ENCODE measurements at places on chromosomes 2 and 18.

DNA sequence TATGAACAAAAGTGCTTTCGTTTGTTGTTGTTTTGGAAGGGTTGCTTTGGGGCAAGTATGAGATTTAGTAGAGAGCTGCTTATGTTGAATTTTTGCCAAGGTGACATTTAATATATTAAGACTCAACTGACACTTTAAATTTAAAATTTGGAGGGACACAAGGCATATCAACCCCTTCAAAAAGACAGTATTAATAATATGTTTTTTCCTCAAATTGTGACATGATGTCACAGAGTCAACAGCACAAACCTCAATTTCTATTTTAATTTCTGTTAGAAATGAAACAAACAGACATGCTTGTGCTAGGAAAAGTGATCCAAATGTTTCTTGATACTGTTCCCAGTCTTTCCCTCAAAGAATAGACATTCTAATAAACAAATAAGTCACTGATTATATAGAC is 218.9 kb downstream of the CYRIA start:
- no peak for DNase-seq

- no peak for DNase-seq
These were observed 1202.8 kb upstream of the ACVR2A start for GRCh38 chr2:146642066-146642465.

GRCh38 chr2:178761759-178762371 is 45.4 kb downstream of the TTN start:
- peak; percentile 41 for DNase-seq

GRCh38 chr2:54801352-54801751 is 77.9 kb downstream of the EML6 start:
- no peak for DNase-seq

DNA sequence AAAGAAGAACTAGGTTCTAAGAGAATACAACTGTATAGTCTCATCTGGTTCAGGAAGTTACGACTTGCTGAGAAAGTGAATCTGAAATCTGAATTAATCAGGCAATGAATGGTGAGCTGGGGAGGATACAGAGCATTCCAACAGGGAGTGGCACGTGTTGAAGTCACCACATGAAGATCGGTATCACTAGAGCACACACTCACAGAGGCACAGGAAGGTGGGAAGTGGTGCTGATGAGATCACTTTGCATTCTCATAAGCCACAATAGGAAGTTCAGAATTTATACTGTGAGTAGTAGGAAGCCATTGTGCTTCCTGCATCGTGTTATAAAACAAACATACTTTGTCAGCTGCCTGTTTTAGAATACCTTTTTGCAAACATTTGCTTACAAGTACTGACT is 615.0 kb upstream of the DDX18 start:
- no peak for DNase-seq

- no peak for DNase-seq
These were observed 741.3 kb downstream of the RNF144A start for GRCh38 chr2:7658486-7658885.

GRCh38 chr2:61995065-61995464 is 89.6 kb downstream of the COMMD1 start:
- DNase-seq = no peak

- no peak for DNase-seq
These were observed 136.2 kb downstream of the NFATC1 start for GRCh38 chr18:79531926-79532312.

DNA sequence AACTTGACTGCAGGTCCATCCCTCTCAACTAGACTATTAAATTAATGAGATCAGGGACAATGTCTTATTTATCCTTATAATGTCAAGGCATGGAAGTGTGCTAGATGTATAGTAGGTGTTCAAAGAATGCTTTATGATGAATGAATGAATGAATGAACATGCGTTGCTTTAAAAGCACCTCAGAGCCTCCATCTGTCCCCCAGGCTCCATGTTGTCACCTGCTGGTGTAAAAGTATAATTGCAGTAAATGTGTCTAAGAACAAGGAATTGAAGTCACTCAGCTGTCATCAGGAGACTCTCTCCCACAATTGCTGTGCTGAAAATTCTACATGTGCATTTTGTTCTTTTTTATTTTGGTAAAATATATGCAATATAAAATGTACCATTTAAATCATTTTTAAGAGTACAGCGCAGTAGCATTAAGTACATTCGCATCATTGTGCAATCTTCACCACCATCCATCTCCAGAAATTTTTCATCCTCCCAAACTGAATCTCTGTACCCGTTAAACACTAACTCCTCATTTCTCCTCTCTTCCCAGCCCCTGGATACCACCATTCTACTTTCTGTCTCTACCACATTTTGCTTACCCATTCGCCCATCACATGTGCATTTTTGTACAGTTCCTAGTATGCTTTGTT is 52.6 kb downstream of the GNAL start:
- peak; percentile 10 for DNase-seq

- DNase-seq = no peak
These were observed 9.4 kb upstream of the GPR55 start for GRCh38 chr2:230934231-230935129.

- no peak for DNase-seq
These were observed 117.3 kb downstream of the GALR1 start for GRCh38 chr18:77366720-77367641.

GRCh38 chr2:169036736-169037440 is 5.8 kb upstream of the ABCB11 start:
- DNase-seq = no peak

DNA sequence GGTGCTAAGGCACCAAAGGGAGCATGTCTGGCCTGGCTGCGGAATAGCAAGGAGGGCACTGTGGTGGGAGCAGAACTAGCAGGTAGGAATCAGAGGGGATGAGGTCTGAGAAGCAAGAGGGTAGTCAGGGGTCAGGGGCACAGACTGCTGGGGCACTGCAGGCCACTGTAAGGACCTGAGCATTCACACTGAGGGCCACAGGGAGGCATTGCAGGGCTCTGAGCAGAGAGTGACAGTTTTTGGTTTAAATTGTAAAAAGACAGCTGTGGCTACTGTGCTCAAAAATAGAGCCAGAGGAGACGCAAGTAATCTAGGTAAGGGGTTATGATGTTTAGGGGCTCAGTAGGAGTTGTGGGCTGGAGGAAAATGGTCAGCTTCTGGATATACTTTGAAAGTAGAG is 41.5 kb downstream of the ARHGAP25 start:
- no peak for DNase-seq

- DNase-seq = no peak
These were observed 1165.7 kb upstream of the PIK3C3 start for GRCh38 chr18:40789286-40789685.

DNA sequence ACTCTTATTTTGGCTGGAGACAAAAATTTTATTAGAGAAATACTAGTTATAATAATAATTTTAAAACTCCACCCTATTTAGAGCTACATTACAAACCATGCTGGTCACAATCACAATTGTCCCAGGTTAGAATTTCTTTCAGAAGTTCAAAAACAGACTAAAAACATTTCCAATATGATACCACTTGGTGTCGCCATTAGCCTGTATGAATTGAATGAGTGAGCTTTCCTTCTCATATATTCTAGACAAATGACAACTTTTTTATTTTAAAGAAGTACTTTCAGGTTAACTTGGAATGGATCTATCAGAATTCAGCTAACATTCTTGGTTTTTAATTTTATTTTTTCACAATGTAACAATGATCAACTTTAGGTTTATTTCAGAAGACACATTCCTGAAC is 48.0 kb downstream of the SERPINB8 start:
- DNase-seq = peak; percentile 18

DNA sequence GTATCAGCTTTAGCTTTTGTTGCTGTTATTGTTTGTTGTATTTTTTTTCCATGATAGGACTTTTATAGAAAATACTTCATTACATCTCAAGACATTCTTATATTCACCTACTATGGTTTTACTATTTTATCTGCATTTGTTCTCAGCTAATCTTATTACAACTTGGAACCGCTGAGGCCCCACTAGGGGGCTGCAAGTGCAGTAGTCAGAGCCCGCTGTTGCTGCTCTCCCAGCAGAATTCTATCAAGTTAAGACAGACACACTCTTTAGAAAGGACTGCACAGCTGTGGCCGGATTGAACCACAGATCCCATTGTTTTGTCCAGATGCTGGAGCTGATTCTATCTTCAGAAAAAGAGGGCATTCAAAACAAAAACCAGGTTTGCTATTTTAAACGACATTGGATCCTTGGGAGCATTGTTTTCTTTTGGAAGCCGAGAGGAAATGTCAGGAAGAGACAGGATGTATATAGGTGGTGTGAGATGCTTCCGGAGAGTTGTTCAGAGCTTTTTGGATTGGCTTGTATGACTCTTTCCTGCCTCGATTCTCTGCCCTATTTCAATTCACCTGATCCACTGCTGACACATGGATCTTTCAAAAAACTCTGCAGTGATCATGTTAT is 105.7 kb upstream of the GAREM1 start:
- no peak for DNase-seq

DNA sequence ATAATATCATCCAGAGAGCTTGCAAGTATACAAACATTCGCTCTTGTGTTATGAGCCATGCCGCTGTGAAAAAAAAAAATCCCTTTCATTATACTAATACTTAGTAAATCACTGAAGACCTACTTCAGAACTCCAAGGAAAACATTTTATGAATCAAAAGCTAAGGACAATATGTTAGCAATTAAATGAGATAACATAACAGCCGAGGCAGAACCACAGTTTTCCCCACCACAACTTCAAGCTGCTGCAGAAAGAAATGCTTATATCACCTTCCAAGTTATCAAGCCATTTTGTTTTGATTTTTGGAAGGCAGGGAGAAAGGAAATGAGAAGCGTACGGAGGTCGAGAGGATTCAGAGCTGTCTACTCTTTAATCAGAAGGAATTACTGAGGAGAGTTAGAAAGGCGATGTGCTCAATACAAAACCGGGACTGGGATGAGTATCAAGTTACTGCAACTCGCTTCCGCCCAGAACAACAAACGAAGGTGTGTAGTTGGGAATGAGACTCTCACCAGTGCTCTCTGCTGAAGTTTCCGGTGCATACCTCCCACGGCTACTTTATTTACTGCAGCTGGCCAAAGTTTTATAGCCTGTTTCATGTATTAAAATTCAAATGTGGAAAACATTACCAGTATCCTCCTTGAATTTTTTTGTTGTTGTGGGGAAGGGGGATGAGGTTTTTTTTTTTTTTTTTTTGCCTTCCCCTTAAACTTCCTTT is 292.2 kb upstream of the CCDC68 start:
- DNase-seq = peak; percentile 67

GRCh38 chr2:232345251-232345650 is 33.3 kb upstream of the ALPP start:
- no peak for DNase-seq

DNA sequence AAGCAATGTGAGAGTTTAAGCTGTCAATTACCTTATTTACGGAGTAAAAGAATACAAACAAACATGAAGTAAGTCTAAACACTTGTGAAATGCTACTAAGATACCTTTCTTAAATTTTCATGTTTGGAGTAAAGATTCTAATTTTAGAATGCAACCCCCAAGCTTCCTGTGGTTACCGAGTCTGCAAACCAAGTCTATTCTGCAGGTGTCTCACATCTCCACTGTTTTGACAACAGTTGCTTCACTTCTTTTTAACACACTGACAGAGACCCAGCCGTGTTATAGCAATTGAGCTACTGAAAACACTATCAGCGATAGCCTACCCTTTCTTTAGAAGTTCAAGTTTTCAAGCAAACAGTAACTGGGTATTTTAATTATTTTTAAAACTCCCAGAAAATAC is 608.3 kb downstream of the ERBB4 start:
- no peak for DNase-seq

GRCh38 chr2:9971890-9972289 is 20.4 kb downstream of the GRHL1 start:
- DNase-seq = no peak

DNA sequence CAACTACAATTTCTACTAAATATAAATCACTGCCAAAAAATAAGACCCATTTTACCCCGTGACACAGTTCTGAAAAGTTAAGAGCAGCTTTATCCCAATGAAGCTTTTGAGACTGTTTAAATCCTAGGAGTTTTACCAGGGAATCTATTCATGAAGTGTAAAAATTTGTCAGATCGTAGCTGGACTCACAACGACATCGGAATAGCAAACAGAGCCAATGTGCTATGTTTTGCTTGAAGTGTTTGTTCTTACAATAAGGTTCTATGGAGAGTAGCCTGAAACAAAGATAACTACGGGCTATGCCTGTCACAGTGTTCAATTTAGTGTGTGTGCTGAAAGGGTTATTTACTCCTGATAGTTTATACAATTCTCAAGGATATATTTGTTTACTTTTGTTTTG is 78.5 kb upstream of the L3MBTL4 start:
- DNase-seq = no peak

GRCh38 chr2:202700075-202700901 is 65.5 kb downstream of the FAM117B start:
- no peak for DNase-seq

- DNase-seq = peak; percentile 44
These were observed 364.8 kb upstream of the GALNT5 start for GRCh38 chr2:156892467-156893281.

DNA sequence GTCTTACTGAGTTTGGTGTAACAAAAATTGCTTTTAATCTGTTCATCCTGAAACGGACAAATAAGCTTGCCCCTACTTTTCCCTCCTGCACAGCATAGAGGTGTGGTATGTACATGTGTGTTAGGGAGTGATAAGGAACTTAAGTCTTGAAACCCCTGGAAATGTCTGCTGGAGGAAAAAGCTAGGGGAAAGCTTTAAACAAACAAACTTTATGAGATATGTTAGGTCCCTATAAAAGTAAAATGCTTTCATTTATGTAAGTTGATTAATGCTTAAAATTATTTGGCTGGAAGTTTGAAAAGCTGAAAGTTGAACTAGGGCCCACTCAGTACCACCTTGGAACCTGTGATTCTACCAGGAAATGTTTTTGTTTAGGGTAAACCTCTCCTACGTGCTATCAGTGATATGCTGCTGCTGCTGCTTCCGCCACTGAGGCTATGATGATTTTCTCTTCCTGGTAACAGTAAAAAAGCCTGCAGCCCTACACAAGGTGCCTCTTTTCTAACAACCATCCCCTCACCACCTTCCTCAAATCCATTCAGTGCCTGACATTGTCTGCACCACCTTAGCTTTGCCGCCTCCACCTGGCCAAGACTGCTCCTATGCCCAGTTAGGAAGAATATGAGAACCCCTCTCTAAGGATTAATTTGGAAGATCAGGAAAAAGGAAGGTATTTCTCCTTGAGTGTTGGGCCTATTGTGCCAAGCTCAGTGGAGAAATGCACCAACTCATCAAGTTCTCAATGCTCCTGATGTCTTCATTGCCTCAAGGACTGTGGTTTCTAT is 2.5 kb upstream of the YES1 start:
- DNase-seq = no peak
